ENCODE measurements at places on chromosomes 12 and 14.

- no peak for DNase-seq
Observed at GRCh38 chr12:8453796-8454195, 2.0 kb upstream of the CLEC6A start.

GRCh38 chr12:90100579-90100978 lies 391.9 kb upstream of the ATP2B1 start:
- DNase-seq = no peak

- no peak for DNase-seq
Observed at GRCh38 chr14:24167469-24168114, 4.3 kb upstream of the REC8 start.

GRCh38 chr12:50765095-50765911 lies 1.4 kb downstream of the ATF1 start:
- DNase-seq = no peak

GRCh38 chr12:96295532-96296160 lies 101.5 kb downstream of the ELK3 start:
- no peak for DNase-seq

DNA sequence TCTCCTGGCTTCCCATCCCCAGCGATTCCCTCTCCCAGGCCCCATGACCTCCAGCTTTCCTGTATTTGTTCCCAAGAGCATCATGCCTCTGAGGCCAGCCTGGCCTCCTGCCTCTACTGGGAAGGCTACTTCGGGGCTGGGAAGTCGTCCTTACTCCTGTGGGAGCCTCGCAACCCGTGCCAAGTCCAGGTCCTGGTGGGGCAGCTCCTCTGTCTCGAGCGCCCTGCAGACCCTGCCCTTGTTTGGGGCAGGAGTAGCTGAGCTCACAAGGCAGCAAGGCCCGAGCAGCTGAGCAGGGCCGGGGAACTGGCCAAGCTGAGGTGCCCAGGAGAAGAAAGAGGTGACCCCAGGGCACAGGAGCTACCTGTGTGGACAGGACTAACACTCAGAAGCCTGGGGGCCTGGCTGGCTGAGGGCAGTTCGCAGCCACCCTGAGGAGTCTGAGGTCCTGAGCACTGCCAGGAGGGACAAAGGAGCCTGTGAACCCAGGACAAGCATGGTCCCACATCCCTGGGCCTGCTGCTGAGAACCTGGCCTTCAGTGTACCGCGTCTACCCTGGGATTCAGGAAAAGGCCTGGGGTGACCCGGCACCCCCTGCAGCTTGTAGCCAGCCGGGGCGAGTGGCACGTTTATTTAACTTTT lies 14.3 kb downstream of the C12orf43 start:
- no peak for DNase-seq

GRCh38 chr14:42806909-42807315 lies 1200.2 kb downstream of the LRFN5 start:
- DNase-seq = no peak

DNA sequence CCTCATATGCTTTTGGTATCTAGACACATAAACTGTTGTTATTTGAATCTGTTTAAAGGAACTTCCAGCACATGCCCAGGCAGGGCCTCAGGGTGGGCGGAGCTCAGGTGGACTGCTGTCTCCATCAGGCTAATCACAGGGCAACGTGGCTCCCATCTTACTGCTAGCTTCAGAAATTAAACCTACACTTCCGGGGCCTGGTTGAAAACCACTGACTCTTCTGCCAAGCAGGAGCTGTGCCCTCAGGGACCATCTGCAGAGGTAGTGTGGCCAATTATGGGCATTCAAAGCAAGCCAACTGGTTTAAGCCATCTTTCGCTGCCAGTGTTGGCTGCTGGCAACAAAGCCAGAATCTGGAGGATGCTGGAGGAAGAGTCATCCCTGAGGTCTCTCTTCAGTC lies 97.5 kb downstream of the TMX1 start:
- DNase-seq = no peak

- DNase-seq = no peak
Observed at GRCh38 chr12:54126029-54126695, 62.6 kb downstream of the SMUG1 start.

GRCh38 chr12:47530050-47530449 lies 175.8 kb downstream of the RPAP3 start:
- DNase-seq = no peak

DNA sequence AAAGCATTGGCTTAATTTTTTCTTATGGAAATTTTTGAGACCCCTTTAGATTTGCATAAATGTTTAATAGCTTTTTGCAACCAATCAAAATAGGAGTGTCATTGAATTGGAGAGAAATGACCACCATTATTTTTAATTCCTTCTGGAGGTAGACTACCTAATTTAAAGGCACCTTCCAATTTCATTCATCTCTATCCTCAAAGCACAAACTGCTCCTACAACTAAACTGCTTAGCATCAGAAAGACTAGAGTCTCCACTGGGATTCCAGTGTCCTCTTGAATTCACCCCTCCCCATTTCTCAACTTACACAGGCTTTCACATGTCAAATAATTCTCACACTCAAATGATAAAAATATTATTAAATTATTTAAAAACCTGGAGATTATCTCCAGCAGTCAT lies 168.4 kb downstream of the RPS29 start:
- no peak for DNase-seq

- DNase-seq = no peak
Observed at GRCh38 chr12:71790331-71790730, 35.7 kb downstream of the RAB21 start.

DNA sequence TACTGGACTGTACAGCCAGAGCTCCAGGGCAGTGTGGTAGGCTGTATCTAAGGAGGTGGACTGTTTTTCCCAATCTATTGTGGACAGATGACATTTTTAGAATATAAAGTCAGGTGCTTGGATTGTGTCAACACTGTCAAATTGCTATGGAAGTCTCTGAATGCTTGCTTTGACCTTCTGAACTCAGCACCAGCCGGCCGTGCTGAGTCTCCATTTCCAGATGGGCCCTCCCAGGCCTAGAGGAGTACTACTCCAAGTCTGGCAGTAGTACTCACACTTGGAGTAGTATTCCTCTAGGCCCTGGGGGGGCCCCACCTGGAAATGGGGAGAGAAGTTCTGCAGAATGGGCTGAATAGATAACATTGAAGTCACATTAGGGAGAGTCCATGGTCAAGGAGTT lies 16.2 kb upstream of the KCNK13 start:
- no peak for DNase-seq

DNA sequence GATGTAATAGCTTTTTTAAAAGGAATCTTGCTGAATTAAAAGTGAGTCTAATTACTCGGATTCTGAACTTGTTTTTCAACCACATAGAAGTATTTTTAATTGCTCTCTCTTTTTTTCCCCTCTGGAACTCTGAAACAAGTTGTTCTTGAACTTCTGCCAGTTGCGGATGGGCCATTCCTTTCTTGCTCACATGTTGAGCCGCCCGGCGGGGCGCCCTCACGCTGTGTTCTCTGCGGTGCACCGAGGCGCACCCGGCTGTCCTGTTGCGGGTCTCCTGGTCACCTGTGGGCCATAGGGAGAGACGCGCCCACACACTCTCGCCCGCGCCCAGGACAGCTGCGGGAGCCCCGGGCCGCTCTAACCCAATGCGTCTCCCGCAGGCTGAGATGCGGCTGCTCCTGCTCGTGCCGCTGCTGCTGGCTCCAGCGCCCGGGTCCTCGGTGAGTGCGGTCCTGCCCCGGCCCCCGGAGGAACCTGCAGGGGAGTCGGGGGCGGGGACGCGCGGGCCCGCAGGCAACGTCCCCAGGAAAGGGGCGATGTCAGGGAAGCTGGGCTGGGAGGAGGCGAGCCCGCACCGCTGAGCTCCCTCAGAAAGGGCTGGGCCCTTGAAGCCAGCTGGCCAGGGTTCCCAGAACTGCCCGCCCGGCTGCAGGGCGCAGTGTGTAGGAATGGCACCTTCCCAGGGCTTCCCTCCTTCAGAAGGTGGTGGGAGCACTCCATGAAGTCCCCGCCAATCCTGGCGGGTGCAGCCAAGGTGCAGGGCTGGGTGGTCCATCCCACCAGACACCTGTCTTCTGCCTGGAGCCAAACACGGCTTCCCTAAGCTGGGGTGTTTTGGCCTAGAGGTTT lies 2.3 kb downstream of the PAPLN start:
- DNase-seq = no peak

- no peak for DNase-seq
Observed at GRCh38 chr14:52835122-52835903, 43.9 kb upstream of the GNPNAT1 start.

- DNase-seq = no peak
Observed at GRCh38 chr12:89504560-89505346, 19.8 kb downstream of the GALNT4 start.

DNA sequence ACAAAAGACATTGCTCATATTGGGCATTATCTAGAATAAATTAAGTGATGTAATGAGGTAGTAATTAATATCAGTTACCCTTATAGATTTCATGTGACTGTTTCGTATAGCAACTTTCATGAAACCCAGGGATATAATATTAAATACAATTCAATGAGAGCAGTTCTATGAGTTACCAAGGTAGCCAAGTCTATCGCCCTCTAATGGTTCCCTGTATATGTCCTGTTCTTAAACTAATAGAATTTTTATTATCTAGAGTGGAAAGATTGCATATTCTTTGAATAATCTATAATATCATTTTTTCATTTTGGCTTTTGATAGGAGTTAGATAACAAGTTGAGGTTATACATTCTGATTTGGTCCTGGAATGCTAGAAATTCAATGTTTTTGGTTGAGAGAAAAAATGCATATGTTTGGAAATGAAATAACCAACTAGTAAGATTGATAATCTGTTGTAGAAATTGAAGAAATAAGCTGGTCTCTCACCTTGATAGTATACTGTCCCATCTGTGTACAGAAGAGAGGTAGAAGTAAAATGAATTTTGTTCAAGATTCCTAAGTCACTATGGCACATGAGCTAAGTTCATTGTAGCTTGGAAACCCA lies 59.7 kb downstream of the SCFD1 start:
- DNase-seq = no peak

GRCh38 chr12:112124918-112125249 lies 476 bp upstream of the TRAFD1 start:
- DNase-seq = no peak

GRCh38 chr14:97033556-97034081 lies 236.4 kb downstream of the VRK1 start:
- no peak for DNase-seq

DNA sequence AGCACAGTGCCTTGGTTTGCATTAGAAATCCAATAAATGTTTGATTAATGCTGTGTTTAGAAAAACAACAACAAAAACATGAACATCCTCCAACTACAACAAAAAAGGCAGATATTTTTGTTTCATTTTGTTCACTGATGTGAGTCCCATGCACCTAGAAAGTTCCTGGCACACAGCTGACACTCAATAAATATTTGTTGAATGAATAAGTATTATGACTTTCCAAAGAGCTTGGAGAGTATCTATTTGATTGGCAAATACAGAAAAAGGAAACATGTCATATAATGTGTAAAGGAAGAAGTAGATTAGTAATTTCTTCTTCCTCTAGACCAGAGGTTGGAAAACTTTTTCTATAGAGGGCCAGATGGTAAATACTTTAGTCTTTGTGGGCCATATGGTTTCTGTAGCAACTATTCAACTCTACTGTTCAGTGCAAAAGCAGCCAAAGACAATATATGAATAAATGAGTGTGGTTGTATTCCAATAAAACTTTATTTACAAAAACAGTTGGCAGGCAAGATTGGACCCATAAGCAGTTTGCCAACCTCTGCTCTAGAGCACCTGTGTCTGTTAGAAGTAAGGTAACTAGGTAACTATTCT lies 312.3 kb upstream of the DIO2 start:
- no peak for DNase-seq

- no peak for DNase-seq
Observed at GRCh38 chr12:70508178-70508577, 129.1 kb downstream of the PTPRB start.

DNA sequence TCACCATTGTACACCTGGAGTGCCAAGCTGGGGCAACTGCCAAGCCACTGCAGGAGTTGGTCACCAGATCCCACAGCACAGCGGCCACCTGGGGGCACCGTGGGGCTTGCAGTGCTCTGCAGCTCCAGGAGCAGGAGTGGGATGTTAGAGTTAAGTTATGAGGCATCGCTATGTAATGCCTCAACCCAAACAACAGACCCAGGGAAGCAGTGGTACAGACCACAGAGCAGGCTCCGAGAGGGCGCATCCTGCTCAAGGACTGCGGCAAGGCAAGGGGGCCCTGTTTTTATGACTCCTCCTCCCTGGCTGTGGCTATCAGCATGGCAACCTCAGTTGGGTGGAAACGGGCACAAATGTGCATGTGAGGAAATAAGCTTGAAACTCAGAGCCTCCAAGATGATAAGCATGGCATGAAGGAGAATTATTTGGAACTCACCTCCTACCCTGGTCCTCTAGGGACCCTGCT lies 63.1 kb downstream of the ARL6IP4 start:
- peak; percentile 47 for DNase-seq

DNA sequence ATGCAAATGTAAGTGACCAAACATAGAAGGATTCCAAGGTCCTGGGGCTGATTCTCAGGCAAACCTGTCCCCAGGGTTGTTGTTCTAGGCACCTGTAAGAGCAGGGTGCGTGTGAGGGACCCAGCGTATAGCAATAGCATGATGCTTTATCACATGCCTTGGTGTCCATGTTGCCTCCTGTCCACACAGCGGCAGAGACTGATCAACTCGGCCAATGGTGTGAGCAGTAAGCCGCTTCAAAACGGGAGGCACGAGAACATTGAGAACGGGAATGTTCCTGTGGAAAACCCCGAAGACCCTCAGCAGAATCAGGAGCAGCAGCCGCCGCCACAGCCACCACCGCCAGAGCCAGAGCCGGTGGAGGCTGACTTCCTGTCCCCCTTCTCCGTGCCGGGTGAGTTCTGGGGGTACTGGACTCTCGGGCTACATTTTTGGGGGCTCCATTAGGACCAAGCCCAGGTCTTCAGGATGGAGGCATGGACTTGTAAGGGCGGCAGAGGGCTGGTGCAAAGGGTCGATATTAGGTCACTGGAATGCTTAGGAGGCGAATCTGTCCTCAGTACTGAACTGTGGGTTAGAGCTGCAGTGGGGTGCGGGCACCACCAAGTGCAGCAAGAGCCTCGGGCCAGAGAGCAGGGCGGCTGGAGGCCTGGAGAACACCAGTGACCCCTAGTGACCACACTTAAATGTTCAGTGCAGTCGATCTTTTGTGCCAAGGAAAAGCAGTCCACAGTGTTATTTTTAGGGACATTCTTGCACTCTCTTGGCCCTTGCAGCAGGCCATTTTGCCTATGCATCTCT lies 57.2 kb upstream of the RIN3 start:
- no peak for DNase-seq

DNA sequence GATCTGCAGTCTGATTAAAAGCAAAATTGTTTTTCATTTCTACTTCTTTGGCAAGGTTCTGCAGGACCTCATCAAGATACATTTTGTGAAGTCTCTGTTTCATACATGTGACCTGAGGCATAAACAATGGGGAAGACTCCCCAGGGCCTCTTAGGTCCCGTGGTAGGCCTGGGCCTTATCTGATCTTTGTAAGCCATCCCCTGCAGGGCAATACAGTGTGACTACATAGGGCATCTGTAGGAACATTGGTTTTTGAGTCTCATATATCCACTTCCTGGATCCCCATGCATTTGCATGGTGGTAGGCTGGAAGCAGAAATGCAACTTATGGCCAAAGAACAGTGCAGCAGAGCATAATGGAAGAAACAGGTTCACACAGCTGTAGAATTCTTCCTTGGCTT lies 6.0 kb downstream of the FAR2 start:
- no peak for DNase-seq

GRCh38 chr14:58048219-58048618 lies 103.8 kb downstream of the ARMH4 start:
- no peak for DNase-seq

GRCh38 chr14:32968972-32969544 lies 30.4 kb downstream of the NPAS3 start:
- DNase-seq = no peak
